NCI-H2081 treated with DMSO at 0.1 percent for 48 hours (cell line): ENCODE measurements at places on chromosomes 7 and 10.

DNA sequence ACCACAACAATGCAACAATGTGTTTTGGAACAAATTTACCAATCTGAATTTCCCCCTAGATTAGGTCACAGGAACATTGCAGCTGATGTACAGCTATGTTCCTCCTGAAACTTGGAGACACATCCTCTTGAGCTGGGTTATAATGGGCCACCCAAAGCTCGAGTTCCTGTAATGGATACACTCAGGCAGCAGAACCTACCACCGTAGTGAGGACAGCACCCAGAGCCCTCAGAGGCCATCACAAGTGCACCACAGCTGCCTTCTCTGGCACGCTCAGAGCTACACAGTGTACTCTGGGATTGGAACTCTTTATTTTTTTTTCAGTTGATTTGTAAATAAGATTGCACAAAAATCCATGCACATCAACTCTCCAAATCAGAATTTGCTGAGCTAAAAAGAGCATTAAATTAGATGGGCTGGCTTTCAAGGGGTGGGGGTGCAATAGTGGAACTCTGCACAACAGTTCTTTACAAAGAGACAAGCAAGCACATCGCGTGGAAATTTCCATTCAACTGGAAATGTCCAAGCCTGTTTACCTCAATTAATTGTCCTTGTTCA lies 56.7 kb downstream of the EGFR start:
- no peak for DNase-seq

GRCh38 chr7:142000244-142000643 lies 4.6 kb downstream of the MGAM start:
- DNase-seq: no peak

GRCh38 chr10:74925291-74925690 lies 98.9 kb downstream of the KAT6B start:
- no peak for DNase-seq

- no peak for DNase-seq
These were observed 46.4 kb downstream of the ESYT2 start for GRCh38 chr7:158782761-158783401.

- DNase-seq: no peak
These were observed 263.2 kb downstream of the HGF start for GRCh38 chr7:81506609-81507008.

GRCh38 chr10:127398971-127399365 lies 150.1 kb upstream of the NPS start:
- no peak for DNase-seq

- no peak for DNase-seq
These were observed 822 bp downstream of the ZNF800 start for GRCh38 chr7:127391591-127392181.

- peak; percentile 51 for DNase-seq
These were observed 86.6 kb downstream of the STRA8 start for GRCh38 chr7:135320268-135320667.

DNA sequence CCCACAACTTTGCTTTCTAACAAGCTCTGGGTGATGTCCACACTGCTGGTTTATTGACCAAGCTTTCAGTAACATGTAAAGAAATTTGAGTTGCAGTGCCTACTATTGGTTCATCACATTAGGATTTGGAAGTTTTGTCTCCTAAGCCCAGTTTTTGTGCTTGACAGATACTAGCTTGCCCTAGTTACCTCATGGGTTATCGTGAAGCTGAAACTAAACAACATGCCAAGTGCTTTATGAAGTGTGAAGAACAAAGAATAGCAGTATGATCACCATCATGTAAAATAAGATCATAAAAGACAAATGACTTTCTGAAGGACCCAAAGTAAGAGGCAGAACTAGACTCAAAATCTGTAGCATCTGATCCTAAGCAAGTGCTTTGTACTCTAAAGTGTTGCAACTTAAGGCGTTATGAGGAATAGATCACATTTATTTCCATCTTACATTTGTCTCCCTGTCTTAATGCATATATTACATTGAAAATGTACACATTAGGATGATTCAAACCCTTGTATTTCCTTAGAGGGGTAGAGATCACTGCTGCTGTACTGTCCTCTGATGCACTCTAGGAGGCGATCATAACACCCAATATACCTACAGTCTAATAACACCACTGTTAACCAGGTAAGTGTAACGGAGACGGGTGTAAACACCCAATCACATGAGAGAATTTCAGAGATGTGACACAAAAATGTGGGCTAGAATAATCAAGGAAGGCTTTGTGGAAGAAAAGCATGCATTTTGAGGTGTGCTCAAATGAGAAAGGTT lies 71.3 kb downstream of the NRCAM start:
- DNase-seq: no peak

DNA sequence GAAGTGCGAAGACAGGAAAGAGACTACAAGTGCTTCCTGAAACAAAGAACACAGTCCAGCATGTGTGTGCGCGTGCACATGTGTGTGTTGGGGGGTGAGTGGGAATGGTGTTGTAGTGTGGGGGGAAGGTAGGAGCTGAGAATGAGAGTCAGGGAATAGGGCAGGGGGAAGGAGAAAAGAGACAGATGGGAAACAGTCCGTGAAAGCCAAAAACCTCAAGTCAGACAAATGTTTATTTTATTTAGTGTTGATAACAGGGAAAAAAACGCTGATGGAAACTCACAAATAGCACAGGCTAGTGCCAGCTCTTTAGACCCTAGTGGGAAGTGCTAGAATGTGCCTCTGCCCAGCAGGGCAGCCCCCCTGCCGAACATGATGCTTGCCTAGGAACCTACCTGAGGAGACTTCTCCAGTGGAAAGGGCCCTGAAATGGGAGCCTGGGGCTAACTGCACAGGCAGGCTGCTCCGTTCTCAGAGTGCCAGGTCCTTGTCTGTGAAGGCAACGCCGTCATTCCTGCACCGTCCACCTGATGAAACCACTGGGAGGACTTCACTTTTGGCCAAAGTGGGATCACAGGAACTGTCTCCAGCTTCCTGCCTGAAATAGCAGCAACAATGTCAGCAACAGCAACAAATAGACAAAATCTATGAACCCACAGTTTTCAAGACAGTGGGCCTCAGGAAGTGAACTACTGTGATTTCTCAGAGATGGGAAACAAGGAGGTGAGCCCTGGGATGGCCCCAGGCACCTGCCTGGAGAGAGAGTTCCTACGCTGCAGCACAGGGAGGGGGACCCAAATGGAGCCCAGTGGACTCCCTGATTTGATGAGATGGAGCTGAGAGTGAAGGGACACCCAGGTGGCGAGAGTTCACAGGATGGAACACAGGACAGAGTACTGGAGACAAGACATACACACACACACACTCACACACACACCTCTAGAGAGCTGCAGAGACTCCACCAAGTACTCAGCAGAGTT lies 379.7 kb downstream of the RPS24 start:
- DNase-seq: no peak

GRCh38 chr7:134907000-134907399 lies 79.3 kb upstream of the AGBL3 start:
- no peak for DNase-seq

GRCh38 chr7:151008511-151009323 lies 15.6 kb downstream of the ATG9B start:
- no peak for DNase-seq

GRCh38 chr10:111485767-111486166 lies 408.9 kb downstream of the ADRA2A start:
- DNase-seq: no peak

GRCh38 chr7:140062118-140062527 lies 628 bp downstream of the PARP12 start:
- no peak for DNase-seq

DNA sequence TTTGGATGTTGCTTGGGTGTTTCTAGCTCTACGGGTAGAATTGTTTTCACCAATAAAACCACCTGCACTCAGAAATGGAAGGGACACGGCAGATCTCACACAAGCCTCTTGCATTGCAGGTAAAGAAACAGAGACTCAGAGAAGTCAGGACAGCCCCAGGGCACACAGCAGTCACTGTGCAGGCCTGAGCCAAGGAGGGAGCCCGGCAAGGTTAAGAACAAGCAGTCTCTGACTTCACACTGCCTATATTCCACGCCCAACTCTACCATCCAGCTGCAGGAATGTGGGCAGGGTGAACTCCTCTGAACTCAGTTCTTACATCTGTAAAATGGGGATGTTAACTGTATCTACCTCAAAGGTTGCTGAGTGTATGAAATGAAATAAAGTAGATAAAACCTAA lies 15.4 kb downstream of the CHST15 start:
- DNase-seq: no peak
